ENCODE measurements at places on chromosomes 3 and 15. TPM values are rescaled to one million over a fixed set of nuclear protein-coding genes. Genes with fewer than 3 reads are reported as not detected.

Gene GCHFR
- 7.7 TPM for polyA plus RNA-seq

Gene NRG4
- polyA plus RNA-seq, result 1.00 TPM

Gene HIGD2B
- not detected for polyA plus RNA-seq

Gene C15orf39
- polyA plus RNA-seq, result 16.7 TPM

Gene SPESP1
- not detected for polyA plus RNA-seq

Gene DLEC1
- 0.03 TPM for polyA plus RNA-seq

Gene CPB1
- polyA plus RNA-seq, result not detected

Gene SLC2A2
- not detected for polyA plus RNA-seq

Gene SNRK
- 3.5 TPM for polyA plus RNA-seq

Gene SKOR1
- 0.11 TPM for polyA plus RNA-seq

Gene GOLGA8Q
- 0.36 TPM for polyA plus RNA-seq

Gene C15orf61
- polyA plus RNA-seq, result 3.6 TPM

Gene CALML4
- 12.1 TPM for polyA plus RNA-seq

Gene CCDC13
- 0.41 TPM for polyA plus RNA-seq

Gene CNBP
- 312 TPM for polyA plus RNA-seq

Gene INSYN1
- polyA plus RNA-seq, result 1.9 TPM

Gene ESYT3
- polyA plus RNA-seq, result 1.1 TPM

Gene ZNF385D
- polyA plus RNA-seq, result not detected

Gene ZNF80
- polyA plus RNA-seq, result not detected

Gene UQCC5
- polyA plus RNA-seq, result 60.8 TPM

Gene GP9
- not detected for polyA plus RNA-seq

Gene ZMYND10
- polyA plus RNA-seq, result 0.84 TPM

Gene PCSK6
- 10.8 TPM for polyA plus RNA-seq

Gene PLA1A
- 0.12 TPM for polyA plus RNA-seq

Gene SLC28A2
- polyA plus RNA-seq, result not detected

Gene LCTL
- not detected for polyA plus RNA-seq

Gene SMCO1
- polyA plus RNA-seq, result not detected

Gene SPATA16
- not detected for polyA plus RNA-seq

Gene EPM2AIP1
- 11.1 TPM for polyA plus RNA-seq

Gene KCNMB2
- polyA plus RNA-seq, result not detected

Gene SLC22A13
- polyA plus RNA-seq, result 0.08 TPM

Gene ZBTB20
- polyA plus RNA-seq, result 0.85 TPM

Gene TJP1
- 55.0 TPM for polyA plus RNA-seq

Gene ACVR2B
- 1.2 TPM for polyA plus RNA-seq

Gene RUVBL1
- 105 TPM for polyA plus RNA-seq

Gene AMIGO3
- polyA plus RNA-seq, result 0.13 TPM

Gene ACP3
- polyA plus RNA-seq, result 0.21 TPM

Gene CTDSPL
- 10.6 TPM for polyA plus RNA-seq

Gene KPNA4
- polyA plus RNA-seq, result 37.6 TPM

Gene RPS27L
- 609 TPM for polyA plus RNA-seq

Gene KLHL6
- not detected for polyA plus RNA-seq

Gene LMOD3
- polyA plus RNA-seq, result not detected

Gene PCLAF
- polyA plus RNA-seq, result 218 TPM

Gene SOX14
- not detected for polyA plus RNA-seq

Gene CPLX3
- polyA plus RNA-seq, result not detected

Data from A549 (cell line).